ENCODE measurements at places on chromosomes 1 and 21.

DNA sequence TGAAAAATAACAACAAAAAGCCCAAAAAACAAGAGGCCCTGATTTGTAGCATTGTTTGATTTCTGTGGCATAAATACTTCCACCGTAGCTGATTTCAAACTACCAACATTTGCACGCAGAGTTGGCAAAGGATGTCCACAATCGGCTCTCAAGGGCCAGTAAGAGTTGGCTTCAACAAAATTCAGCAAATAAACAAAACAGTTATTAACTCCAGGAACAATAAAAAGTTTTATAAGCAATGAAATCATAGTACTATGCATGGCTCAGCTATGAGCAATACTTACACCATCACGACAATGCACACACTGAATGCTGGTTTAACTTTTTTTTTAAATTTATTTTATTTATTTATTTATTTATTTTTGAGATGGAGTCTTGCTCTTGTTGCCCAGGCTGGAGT lies 8.7 kb upstream of the COX20 start:
- DNase-seq: no peak

- no peak for DNase-seq
These were observed 1573.0 kb upstream of the PRMT6 start for GRCh38 chr1:105483436-105483835.

GRCh38 chr21:39078322-39079065 lies 104.8 kb downstream of the PSMG1 start:
- DNase-seq: no peak

DNA sequence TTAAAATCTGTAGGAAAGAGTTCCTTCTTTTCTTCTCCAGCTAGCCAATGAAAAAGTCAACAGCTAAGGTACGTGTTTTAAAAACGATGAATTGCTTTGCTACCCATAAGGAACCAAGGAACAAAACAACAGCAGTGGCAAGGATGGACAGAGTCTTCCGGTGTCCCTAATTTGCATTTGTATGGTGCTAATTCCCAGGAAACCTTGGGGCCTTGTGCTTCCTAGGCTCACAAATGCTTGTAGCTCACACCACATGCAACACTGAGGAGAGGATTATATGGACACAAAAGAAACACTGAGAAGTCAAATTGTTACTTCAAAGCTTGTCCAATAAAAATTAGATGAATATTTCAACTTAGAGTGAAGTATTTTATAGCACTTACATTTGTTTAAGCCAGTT lies 1.8 kb upstream of the PGBD5 start:
- DNase-seq: no peak

DNA sequence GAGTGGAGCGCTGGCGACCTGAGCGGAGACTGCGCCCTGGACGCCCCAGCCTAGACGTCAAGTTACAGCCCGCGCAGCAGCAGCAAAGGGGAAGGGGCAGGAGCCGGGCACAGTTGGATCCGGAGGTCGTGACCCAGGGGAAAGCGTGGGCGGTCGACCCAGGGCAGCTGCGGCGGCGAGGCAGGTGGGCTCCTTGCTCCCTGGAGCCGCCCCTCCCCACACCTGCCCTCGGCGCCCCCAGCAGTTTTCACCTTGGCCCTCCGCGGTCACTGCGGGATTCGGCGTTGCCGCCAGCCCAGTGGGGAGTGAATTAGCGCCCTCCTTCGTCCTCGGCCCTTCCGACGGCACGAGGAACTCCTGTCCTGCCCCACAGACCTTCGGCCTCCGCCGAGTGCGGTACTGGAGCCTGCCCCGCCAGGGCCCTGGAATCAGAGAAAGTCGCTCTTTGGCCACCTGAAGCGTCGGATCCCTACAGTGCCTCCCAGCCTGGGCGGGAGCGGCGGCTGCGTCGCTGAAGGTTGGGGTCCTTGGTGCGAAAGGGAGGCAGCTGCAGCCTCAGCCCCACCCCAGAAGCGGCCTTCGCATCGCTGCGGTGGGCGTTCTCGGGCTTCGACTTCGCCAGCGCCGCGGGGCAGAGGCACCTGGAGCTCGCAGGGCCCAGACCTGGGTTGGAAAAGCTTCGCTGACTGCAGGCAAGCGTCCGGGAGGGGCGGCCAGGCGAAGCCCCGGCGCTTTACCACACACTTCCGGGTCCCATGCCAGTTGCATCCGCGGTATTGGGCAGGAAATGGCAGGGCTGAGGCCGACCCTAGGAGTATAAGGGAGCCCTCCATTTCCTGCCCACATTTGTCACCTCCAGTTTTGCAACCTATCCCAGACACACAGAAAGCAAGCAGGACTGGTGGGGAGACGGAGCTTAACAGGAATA lies 4.2 kb downstream of the TFAP2E start:
- no peak for DNase-seq

DNA sequence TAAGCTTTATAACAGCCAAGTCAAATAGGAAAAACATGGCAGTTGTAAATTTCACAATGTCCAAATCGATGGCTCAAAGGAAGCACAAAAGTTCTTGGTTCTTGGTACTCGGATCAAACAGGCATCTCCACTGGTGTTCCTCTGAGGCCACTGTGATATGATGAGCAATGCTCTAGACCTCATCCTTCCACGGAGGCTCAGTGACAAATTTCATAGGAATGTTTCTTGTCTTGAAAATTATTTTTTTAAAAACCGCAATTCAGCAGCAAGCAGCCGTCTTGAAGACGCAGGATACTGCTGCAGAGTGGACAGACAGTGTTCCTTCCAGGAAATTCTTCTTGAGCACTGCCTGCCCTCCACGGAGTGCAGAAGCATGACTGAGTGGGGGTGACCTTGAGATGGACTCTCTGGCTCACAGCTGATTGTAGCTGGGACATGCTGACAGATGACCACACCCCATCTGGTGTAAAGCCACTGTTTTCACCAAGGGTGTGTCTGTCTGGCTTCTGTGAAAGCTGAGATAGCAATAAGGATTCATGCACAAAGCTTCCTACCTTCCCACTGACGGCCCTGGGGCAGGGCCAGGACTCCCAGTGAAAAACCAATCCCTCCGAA lies 61.9 kb downstream of the TIAM1 start:
- DNase-seq: no peak

- DNase-seq: no peak
These were observed 40.7 kb upstream of the SLC5A9 start for GRCh38 chr1:48181669-48182367.

GRCh38 chr1:201376107-201376463 lies 1.4 kb downstream of the TNNT2 start:
- no peak for DNase-seq

DNA sequence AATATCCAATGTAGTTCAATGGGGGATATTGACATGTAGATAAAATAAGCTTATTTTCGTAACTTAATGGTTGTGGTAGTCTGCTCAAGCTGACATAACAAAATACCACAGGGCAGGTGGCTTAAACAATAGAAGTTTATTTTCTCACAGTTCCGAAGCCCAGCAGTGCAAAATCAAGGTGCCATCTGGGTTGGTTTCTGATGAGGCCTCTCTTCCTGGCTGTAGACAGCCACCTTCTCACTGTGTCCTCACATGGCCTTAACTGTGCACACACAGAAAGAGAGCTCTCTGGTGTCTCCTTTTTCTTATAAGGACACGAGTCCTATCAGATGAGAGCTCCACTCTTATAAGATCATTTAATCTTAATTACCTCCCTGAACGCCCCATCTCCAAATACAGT lies 64.8 kb upstream of the IPO9 start:
- DNase-seq: no peak

GRCh38 chr1:216690603-216691002 lies 32.6 kb downstream of the ESRRG start:
- no peak for DNase-seq

DNA sequence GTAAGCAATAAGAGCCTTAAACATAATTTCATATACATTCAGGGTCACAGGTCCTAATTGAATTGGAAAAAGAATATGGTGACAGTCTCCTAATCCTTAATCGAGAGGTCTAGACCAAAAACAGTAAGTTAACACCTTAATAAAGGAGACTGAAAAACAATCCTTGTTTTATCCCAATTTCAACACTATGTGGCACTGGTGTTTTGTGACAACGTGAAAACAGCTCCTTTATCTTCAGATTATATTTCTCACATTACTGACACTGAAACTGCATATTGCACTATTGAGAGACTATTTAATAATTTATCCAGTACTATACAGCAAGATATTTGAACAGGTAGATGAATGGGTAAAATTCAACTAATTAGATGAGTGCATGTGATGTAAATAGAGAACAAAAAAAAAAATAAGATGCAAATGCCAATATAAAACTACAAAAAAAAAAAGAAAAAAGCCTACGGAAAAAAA lies 34.1 kb downstream of the TP53BP2 start:
- no peak for DNase-seq

- no peak for DNase-seq
These were observed 4.9 kb downstream of the SKI start for GRCh38 chr1:2232916-2233438.

- no peak for DNase-seq
These were observed 10.4 kb downstream of the BCAN start for GRCh38 chr1:156652131-156652991.

DNA sequence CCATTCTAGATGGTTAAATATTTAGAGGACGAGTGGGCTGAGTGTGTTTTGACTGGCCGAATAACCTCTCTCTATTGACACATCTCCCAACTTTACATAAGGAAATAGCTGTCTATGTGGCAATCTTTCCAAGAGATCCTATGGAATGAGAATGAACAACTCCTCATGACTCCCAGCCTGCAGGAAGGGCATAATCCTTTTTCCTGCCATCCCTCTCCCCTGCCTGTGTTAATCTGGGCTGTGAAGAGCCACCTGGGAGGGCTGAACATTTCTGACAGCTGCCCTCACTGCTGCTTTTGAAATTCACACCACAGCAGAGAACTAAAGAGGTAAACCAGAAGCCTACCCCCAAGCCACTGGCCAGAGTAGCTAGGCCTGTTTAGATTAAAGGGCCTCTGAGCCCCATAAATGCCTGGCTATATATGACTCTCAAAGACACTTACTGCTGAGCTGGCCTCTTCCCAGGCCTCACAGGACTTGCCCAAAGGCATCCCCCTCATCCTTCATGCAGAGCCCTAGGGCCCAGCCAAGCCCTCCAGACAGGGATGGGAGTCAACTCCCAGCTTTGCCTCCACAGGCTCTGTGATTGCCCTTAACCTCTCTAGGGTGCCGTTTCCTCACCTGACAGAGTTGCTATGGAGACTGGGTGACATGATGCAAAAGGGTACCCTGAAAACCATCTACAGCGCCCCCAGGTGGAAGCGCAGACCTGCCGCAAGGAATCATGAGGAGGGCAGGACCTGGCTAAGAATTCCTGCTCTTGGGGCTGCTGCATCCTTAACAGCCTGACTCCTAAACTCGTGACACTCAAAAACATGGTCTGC lies 42.0 kb upstream of the LDLRAP1 start:
- no peak for DNase-seq

DNA sequence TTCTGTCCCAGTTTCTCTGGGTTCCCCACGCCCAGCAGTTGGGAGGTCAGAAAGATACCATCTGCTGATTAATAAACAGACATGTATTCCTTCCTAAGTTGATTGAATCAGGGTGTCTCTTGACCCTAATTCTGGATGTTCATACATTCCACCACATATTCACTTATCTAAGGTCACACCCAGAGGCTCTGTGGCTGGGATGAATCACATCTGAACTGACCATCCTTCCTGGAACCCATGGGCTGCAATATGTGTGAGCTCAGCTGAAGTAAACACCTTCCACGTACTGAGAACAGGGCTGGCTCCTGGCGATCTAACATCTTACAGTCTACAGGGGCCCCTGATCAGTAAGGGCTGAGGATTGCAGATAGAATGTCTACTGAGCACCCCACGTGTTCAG lies 20.5 kb upstream of the TRABD2B start:
- no peak for DNase-seq

GRCh38 chr1:3306583-3307291 lies 147.7 kb upstream of the ARHGEF16 start:
- no peak for DNase-seq

DNA sequence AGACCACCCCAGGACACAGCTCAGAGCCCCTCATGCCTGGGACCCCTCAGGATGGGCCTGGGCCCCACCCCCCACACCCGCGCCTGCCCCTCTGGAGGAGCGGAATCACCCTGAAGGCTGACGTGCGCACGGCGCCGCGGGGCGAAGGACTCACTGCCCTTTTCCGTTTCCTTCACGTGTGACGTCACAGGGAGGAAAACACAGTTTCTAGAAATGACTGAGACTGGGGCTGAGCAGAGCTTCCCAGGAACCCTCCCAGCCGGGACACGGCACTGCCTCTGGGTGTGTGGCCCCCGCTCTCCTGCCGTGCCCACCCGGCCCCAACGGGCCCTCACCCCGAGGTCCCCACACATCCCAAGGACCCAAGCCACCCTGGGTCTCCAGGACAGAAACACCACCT lies 5.4 kb upstream of the TNFRSF4 start:
- peak; percentile 61 for DNase-seq

GRCh38 chr1:36554323-36554628 lies 71.6 kb upstream of the CSF3R start:
- no peak for DNase-seq

GRCh38 chr21:34018910-34019309 lies 54.5 kb upstream of the MRPS6 start:
- DNase-seq: no peak

DNA sequence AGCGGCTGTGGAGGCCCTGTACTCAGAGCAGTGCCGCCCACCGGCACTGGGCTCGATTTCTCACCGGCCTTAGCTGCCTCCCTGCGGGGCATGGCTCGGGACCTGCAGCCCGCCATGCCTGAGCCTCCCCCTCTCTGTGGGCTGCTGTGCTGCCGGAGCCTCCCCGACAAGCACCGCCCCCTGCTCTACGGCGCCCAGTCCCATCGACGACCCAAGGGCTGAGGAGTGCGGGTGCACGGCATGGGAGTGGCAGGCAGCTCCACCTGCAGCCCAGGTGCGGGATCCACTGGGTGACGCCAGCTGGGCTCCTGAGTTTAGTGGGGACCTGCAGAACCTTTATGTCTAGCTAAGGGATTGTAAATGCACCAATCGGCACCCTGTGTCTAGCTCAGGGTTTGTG lies 5.2 kb upstream of the SOD1 start:
- no peak for DNase-seq

- DNase-seq: no peak
These were observed 993.0 kb upstream of the PRMT6 start for GRCh38 chr1:106063510-106063909.

GRCh38 chr21:35829067-35829466 lies 231.3 kb downstream of the SETD4 start:
- DNase-seq: no peak

GRCh38 chr1:205072881-205073280 lies 11.4 kb downstream of the TMEM81 start:
- no peak for DNase-seq

- no peak for DNase-seq
These were observed 109.1 kb downstream of the HHAT start for GRCh38 chr1:210437781-210438180.

- DNase-seq: no peak
These were observed 488.1 kb upstream of the PRMT6 start for GRCh38 chr1:106568201-106568974.

GRCh38 chr1:111585447-111586086 lies 34.0 kb upstream of the RAP1A start:
- DNase-seq: no peak
